Sciatic nerve (tissue), 2 donors: ENCODE measurements at places on chromosomes 16 and 17.

DNA sequence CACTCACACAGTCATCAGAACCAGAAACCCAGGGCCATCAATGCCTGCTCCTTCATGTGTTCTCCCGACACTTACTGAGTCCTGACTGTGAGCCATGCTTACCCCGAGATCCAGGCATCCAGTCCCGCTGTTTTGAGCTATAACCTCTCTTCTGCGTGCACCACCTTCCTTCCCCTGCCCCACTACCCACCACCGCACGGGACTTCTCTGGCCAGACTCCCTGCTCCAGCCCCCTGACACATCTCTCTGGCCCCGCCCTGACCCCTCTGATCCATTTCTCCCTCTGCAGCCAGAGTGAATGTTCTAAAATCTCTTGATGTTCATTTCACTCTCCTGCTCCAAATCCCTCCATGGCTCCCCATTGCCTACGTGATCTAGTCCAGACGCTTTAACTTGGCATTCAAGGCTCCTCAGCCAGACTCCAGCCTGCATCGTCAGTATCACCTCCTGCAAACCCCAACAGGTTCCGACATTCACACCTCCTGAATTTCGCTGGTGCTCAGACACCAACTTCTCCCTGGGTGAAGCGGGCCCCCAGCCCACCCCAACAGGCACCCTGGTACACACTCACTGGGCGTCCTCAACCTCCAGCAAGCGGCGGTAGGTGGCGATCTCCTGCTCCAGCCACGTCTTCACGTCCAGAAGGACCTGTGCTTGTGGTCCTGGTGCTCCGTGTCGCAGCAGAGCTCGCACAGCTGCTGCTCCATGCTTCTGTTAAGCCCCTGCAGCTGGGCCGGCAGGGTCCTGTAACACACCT lies 3.1 kb upstream of the KRT17 start:
- DNase-seq = no peak

DNA sequence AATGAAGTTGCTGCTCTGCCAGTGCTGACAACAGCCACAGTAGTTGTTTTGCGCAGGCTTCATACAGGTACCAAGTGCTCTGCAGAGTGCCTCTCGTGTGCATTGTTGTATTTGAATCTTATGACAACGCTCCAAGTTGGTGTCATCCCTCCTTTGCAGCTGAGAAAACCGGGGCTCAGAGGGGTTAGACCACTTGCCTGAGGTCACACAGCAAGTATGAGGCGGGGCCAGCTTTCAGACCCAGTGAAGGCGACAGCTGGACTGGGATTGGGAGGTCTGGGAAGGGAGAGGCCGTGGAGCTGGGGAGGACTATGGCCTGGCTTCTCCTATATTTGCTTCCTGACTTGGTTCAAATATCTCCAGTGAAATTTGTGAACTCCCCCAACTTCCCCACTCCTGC lies 33.2 kb downstream of the WNT9B start:
- DNase-seq = no peak

GRCh38 chr16:70749681-70750601 lies 51.0 kb downstream of the VAC14 start:
- no peak for DNase-seq

- DNase-seq = no peak
These were observed 105.0 kb downstream of the ZNF778 start for GRCh38 chr16:89322321-89323119.

GRCh38 chr16:24471561-24472350 lies 67.6 kb upstream of the RBBP6 start:
- no peak for DNase-seq

DNA sequence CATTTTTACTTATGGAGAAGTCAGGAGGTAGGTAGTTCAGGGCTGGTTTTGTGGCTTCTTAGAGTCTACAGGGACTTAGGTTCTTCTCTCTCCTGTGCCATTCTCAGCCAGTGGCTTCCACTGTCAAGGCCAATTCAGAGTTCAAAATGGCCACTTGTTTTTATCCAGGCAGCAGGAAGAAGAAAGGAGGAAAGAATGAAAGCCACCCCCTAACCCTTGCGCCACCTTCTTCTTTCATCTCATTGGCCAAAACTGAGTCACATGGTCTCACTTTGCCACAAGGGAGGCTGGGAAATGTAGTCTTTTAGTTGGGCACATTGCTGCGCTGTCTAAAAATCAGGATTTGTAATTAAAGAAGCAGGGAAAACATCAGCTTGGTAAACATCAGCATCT lies 60.8 kb upstream of the MED9 start:
- DNase-seq = no peak

GRCh38 chr16:75336521-75336920 lies 85.1 kb upstream of the BCAR1 start:
- no peak for DNase-seq

GRCh38 chr17:16513873-16514272 lies 21.9 kb upstream of the LRRC75A start:
- peak; percentile 21 for DNase-seq

DNA sequence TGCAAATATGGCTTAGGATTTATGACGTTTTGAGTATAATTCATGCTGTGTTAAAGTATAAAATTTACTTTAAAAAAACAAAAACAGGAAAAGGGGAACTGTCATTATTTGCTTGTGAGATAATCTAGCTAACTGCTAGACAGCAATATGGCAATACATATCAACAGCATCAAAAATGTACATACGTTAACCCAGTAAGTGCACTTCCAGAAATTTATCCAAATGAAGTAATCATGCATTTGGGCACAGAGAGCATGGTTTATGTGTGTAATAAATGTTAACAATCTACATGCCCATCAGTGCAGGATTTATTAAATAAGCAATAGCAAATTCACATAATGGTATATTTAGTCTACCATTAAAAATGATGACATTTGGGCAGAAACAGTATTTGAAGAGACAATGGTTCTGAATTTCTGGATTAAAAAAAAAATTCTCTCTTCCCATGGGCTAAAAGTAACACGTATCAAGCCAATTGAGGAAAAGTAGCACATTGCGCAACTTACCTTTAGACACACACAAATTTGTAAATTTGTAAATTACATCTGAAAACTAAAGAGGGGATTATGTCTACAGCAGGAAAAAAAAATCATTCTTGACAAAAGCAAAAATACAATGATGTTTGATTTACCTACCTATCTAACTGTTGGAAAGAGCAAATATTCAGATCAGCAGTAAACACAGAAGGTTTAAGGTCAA lies 80.2 kb downstream of the CACNG1 start:
- DNase-seq = no peak

- no peak for DNase-seq
These were observed 359.8 kb upstream of the ERCC4 start for GRCh38 chr16:13560151-13560550.
